ENCODE measurements at places on chromosomes 11 and 22.

DNA sequence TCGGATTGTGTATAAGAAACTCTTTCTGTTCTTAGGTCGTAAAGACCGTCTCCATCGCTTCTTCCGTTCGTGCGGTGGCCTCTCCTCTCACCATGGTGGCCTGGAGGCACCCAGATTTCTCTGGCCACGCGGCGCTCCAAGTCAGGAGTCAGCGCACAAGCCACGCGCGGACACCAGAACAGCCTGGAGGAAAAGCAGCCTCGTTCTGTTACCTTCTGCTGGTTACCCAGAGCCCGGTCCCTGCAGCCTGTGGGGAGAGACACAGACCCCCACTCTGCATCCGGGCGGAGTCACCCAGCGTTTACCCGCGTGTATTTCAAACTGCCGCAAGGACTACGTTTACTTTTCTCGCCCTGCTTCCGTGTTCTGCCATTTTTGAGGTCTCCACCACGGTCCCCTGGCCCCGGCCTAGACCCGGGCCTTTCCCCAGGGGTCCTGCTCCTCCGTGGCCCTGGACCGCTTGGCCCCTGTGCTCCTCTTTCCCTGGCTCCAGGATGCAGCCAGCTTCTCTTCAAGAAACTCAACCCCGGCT is 776.1 kb downstream of the BRD1 start:
- DNase-seq = no peak

- DNase-seq = no peak
These were observed 166.4 kb upstream of the TBCEL start for GRCh38 chr11:120857508-120857907.

GRCh38 chr22:45673482-45674175 is 2.0 kb downstream of the ATXN10 start:
- DNase-seq = no peak

DNA sequence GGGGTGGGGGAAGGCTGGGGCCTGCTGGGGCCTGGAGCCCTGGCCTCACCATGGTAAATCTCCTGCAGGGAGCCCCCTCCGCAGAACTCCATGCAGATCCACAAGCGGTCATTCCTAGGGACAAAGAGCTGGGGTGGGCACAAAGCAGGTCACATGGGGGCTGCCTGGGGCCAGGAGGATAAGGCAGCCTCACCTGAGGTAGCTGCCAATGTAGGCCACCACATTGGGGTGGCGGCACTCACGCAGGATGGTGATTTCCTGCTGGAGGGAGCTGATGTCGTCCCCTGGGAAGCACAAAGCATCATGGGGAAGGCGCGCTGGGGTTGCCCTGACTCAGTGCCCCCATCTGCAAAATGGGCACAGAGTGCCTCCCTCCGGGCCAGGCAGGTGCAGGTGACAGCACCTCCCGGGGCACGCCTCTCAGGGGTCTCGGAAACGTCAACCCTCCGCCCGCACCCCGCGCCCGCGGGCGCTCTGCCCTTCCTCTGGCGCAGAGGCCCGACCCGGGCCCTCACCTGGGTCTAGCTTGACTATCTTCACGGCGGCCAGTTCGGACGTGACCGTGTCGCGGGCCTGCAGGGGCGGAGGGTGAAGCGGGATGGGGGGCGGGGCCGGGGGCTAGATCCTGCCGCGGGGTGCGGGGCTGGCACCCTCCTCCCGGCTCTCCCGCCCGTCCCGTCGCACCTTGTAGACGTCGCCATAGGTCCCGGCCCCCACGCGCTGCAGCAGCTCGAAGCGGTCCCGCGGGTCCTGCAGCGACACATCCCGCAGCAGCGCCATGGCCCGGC is 450 bp downstream of the MAP4K2 start:
- DNase-seq = no peak

DNA sequence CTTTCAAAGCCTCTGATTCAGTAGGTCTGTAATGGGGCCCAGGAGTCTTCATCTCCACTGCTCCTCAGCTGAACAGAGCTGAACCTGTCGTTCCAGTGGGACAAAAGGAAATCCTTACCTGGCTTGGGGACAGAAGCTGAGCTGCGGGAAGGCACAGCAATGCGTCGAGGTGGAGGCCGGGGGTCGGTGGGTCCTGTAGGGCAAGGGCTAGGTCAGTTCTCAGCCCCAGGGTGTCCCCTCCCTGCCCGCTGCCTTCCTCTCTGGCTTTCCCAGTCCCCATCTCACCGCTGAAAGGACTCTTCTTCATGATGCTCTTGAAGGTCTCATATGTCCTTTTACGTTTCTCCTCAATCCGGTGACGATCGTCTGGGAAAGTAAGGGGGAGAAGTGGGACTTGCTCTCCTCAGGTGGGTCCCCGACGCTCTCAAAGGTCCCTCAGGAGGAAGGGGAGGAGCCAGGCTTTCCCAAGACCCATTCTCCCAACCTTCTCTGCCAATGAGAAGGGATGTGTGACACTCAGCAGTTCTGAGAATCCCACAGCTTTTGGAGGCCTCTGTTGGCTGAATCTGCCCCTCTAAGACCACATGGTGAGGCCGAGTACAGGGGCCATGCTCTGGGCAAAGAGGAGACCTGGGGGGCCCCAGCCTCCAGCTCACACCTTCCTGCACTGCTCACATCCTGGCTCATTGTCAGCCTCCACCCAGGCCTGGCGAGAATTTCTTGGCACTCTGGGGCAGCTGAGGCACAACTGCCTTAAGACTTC is 7.0 kb downstream of the RELA start:
- no peak for DNase-seq

- no peak for DNase-seq
These were observed 508.0 kb downstream of the OPCML start for GRCh38 chr11:133024301-133024700.

DNA sequence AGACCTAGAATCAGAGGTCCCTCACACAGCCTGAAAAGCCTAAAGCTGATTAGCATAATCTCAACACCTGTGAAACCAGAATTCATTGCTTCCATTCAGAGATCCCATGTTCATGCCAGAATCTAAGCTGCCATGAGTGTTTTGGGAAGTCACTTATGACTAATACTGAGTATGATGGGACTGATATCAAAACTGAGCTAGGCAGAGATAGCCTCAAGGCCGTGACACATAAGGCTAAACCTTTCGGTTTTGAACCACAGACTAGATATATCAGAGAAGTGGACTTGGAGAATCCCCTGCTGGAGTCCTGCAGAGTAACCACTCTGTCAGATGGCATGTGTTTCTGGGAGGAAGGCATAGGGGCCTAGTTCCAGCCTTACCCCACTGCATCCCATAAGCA is 23.1 kb upstream of the GLYATL2 start:
- no peak for DNase-seq

GRCh38 chr11:74971424-74971823 is 17.3 kb upstream of the NEU3 start:
- no peak for DNase-seq

DNA sequence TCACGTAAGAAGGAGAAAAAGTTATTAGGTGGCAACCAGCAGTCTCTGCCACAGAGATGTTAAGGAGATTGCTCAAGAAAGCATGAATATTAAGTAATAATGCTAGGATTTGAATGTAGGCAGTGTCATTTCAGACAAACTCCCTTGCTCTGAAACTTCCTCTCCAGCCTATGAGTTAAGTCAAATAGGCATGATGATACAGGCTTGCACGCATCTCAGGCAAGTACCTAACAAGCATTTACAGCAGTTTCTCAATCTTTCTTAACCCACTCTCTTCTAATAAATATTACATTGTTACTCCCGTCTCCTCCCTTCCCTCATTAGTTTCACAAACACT is 72.7 kb downstream of the RAB38 start:
- DNase-seq = no peak

DNA sequence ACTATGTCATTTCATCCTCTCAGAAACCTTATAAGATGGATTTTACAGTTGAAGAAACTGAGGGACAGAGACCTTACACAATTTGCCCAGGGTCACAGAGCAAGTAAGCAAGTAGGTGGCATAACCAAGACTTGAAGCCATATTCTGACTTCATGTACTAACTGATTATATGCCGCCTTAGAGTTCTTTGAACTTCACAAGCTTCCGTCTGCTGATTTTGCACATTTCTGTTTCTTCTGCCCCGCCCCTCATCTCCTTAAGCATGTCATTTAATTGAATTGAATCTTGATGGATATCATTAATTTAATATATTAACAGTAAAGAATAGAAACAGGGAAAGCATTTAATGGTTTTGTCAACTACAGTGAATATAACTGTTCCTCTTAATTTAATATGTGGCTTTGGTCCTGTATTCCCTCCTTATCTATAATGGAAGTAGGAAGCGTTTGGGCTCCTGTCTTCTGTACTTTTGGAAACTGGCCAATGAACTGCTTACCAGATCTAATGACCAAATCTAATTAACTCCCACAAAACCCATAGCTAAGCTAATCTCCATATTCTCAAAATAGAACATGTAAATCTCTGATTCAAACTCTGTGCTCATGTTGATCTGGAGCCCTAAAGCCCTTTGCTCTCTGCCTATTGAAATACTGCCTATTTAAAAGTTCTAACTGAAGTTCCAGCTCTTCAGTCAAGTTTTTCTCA is 30.4 kb downstream of the SIK2 start:
- no peak for DNase-seq

- DNase-seq = no peak
These were observed 191.0 kb downstream of the MIAT start for GRCh38 chr22:26848244-26848920.

DNA sequence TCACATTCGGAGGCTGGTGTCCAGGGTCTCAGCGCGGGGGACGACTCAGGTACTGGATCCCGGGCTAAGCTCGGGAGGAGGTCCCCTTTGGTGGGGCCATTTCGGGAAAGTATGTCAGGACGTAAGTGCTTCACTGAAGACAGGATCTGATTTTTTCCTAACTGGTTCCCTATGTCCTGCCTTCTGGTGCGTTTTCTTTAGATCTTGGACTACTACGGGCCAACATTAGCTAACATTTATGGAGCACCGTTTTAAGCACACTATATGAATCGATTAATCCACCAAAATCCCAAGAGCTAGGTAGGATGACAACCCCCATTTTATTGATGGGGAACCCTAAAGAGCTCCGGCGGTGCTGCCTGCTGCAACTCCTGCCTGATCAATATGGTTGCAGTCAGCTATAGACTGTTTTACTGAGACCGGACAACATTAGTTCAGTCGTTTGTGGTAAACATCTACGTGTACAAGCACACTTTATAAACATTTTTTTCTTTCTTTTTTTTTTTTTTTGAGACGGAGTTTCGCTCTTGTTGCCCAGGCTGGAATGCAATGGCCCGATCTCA is 17.0 kb upstream of the WDR74 start:
- no peak for DNase-seq

- no peak for DNase-seq
These were observed 88.6 kb upstream of the RCN1 start for GRCh38 chr11:32002311-32002710.

- DNase-seq = no peak
These were observed 10.4 kb downstream of the SPATA19 start for GRCh38 chr11:133834682-133835592.

- no peak for DNase-seq
These were observed 9.0 kb upstream of the HTR3B start for GRCh38 chr11:113895367-113896155.

DNA sequence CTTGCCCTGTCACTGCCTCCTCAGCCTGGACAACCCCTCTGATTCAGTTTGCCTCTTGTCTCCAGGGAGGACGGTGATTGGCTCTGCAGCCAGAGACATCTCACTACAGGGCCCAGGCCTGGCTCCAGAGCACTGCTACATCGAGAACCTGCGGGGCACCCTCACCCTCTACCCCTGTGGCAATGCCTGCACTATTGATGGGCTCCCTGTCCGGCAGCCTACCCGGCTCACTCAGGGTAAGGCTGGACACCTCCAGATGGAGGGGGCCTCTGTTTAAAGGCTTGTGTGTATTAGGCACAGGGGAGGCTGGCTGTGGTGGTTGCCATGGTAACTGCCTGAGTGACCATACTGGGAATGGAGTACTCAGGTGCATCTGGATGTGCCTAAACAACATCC is 8.6 kb downstream of the PHLDB1 start:
- no peak for DNase-seq

GRCh38 chr22:21590809-21591641 is 23.5 kb downstream of the UBE2L3 start:
- no peak for DNase-seq

DNA sequence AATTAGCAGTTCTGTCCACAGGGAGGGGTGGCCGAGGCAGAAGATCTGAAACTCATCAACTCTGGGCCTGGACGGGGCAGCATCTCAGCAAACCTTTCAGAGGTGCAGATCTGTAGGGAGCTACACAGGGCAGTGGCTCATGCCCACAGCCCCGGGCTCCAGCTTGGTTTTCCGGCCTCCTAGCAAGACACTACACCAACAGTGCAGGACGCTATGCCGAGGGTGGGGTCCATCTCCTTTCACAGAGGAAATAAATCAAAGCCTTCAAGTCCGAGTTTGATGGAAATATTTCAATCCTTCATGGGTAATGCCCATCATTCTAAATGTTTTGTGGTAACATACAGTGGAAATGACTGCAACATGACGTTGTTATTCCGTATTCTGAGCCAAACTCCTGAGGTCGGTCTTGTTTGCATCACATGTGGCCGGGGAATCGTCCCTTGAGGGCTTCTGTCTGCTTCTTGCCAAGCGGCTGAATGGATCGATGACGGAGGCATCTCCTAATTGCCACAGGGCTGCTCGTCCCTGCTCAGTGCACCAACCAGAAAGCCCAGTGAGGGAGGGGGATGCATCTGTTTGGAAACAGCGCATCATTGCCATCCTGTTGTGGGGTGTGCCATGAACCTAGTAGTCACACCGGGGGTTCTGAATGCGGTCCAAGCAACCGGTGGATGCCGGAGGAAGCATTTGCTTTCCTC is 30.0 kb downstream of the LINC01488 start:
- DNase-seq = peak; percentile 24

DNA sequence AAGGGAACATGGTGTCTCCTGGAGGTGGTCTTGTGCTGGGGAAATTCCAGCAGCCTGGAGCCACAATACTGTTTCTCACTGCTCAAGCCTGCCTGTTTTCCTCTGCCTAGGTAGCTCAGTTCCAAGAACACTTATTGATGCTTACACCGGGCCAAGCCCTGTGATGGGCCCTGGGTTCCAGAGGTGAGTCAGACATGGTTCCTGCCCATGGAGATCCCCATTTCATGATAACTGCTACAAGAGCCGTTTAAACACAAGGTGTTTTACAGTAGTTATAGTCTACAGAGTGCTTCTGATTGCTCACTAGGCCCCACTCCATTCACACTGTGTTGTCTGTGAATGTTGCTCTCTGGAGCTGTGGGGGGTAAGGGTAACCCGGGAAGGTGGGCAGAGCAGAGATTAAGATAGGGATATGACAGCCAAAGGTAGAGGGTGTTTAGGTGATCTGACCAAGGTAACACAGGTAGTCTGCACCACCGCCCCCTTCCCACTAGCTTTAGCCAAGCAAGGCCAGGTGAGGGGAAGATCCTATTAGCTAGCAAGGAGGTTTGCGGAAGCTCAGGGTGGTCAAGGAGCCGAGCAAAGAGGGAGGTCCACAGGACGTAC is 696 bp upstream of the MICAL2 start:
- DNase-seq = no peak

- no peak for DNase-seq
These were observed 13.1 kb downstream of the ZDHHC24 start for GRCh38 chr11:66532784-66533183.

Data from AG09319 (cell line).